Suprapubic skin (tissue), 4 donors: ENCODE measurements at places on chromosomes 1 and 21. TPM values are rescaled to one million over a fixed set of nuclear protein-coding genes. Genes with fewer than 3 reads are reported as not detected.

- peak; percentile 60 for DNase-seq
Observed at GRCh38 chr1:29551123-29551936, 315.0 kb downstream of the PTPRU start.

DNA sequence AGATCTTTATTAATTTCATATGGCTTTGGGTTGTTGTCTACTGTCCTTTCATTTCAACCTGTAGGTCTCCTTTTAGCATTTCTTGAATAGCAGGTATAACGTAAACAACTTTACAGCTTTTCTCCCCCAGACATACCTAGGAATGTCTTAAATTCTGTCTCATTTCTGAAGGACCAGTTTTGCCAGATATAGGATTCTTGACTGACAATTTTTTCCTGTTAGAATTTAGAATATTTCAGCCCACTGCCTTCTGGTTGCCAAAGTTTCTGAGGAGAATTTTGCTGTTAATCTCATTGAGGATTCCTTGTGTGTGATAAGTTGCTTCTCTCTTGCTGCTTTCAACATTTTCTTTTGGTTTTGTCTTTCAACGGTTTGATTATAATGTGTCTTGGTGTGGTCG lies 60.1 kb downstream of the CCDC30 start:
- no peak for DNase-seq

DNA sequence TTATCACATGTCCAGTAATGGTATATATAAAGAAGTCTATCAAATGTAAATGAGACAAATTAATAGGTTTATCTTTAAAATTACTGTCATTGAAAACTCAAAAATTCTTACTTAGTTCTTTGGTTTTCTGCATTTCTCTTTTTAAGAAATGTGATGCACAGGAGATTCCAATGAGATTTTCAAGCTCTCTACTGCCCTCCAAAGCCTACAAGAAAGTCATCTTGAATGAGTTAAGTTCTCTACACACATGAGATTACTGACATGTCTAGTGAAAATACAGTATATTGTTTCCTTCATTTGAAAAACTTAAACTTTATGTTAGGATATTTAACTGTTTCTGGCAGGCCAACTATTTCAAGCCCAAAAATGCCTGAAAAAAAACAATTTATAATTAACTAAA lies 68.8 kb downstream of the ITGB3BP start:
- DNase-seq = no peak

GRCh38 chr1:19909392-19909791 lies 14.0 kb downstream of the PLA2G2E start:
- no peak for DNase-seq

- DNase-seq = no peak
Observed at GRCh38 chr1:208437401-208437800, 193.2 kb upstream of the PLXNA2 start.

GRCh38 chr21:43851593-43851992 lies 13.4 kb upstream of the AGPAT3 start:
- DNase-seq = no peak

- no peak for DNase-seq
Observed at GRCh38 chr1:111851552-111851951, 95.9 kb downstream of the DDX20 start.

DNA sequence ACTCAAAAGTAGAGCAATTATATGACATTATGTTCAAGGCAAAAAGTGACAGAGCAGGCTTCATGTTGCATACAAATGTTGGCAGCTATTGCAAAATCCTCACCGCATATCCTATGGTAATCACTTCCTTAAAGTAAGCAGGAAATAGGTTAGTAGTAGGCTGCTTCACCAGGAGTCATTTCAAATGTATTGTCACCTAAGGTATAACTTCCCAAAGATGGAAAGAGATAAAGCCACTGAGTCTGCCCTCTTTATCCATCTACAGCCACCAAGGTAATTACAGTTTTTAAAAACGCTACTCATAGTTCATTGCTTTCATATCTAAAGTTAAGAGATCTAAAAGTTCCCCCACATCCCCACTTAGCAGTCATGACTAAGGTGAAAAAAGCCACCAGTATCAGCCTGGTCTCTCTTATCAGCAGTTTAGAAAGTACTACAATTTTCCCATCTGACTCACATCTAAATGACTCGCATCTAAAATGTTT lies 31.6 kb upstream of the UBE2U start:
- DNase-seq = no peak

DNA sequence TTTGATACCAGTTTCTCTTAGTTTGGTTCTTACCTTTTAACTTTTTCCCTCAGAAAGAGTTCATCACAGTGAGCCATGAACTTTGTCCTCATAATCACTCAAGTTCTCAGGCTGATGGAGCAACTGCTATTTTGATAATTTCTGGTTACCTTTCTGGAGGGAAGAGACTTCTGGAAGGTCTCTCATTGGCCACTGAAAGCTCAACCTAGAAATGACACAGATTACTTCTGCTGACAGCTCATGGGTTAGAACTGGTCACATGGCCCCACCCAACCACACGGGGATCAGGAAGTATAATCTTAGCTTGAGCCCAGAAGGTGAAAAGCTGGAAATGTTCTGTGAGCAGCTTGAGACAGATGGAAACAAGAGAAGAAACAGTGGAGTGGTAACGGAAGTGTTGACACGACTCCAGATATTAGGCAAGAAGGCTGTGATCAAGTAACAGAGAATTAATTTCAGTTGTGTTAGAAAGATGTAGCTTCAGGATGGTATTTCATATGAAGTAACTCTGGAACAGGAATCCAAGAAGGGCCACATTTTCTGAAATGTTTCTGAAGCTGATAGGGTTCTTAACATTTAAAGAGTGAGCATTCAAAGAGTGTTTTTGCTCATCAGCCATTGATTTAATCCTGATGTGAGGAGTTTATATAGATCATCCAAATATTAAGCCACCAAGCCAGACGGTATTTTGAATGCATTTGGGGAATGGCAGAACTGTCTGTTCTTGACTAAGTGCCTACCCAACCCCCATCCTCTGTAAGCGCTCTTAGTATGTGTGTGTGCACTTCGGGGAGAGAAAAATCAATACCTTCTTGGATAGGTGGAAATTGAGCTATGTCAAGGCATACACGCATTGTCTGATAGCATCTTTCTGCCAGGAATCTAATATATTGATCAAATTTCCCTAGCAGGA lies 21.9 kb upstream of the XPR1 start:
- DNase-seq = no peak

DNA sequence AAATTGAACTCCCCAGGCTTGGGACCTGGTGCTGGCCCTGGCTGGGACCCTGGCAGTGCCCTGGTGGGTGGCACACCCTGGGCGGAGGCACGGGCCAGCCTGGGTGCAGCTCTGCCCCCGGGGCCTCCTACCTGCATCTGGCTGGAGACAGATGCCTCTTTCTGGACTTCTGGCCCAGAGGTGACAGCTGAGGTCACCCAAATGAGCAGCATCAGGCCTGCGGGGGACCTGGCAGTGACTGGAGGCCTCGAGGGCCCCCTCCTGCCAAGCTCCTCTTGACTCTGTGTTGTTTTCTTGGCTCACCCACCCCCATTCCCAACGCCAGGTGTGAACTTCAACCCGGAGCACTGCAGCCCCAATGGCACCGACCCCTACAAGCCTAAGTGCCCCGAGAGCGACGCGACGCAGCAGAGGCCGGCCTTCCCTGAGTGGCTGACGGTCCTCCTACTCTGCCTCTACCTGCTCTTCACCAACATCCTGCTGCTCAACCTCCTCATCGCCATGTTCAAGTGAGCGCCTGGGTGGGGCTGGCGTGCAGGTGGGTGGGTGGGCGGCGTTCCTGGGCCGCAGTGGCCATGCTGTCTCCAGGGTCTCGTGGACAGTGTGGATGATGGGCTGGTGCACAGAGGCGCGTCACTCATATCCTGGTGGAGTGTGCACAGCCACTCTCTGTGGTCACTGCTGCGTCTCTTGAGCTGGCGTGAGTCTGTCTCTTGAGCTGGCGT lies 41.6 kb upstream of the LRRC3 start:
- peak; percentile 46 for DNase-seq

DNA sequence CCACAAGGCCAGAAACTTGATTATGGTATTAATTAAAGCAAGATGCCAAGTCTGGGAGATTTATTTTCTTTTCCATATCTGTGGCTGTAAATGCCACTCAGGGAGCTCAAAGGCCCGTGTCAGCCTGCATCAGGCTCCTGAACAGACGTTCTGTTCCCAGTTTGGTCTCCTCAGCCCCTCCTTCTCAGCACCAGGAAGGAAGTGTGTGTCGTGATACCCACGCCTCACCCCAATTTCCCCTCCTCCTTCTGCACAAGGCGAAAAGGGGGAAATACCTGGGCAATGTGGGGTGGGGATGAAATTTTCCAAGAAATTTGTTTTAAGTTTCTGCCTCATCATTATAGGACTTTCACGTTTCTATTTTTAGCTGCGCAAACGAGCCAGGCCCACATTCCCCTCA lies 112.0 kb downstream of the SYF2 start:
- DNase-seq = no peak

DNA sequence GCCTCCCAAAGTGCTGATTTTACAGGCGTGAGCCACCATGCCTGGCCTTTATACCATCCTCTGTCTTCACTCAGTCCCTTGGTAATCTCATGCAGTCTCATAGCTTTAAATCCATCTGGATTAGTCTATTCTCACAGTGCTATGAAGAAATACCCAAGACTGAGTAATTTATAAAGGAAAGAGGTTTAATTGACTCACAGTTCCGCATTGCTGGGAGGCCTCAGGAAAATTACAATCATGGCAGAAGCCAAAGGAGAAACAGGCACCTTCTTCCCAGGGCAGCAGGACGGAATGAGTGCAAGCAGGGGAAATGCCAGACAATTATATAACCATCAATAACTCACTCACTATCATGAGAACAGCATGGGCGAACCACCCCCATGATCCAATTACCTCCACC lies 49.1 kb upstream of the CPLANE2 start:
- DNase-seq = no peak

TMEM125 gene
- 19.5 TPM for total RNA-seq

CCDC17 gene
- 3.4 TPM for total RNA-seq

RGS7 gene
- not detected for total RNA-seq

S100A8 gene
- 22.7 TPM for total RNA-seq

BSDC1 gene
- total RNA-seq = 140 TPM

GUCA2B gene
- not detected for total RNA-seq

CYP4A11 gene
- total RNA-seq = not detected

MFAP2 gene
- 6.9 TPM for total RNA-seq
